ENCODE measurements at places on chromosomes 5 and 9.
A peak's percentile ranks its signal among the peaks of the same experiment; 100 is the strongest.

GRCh38 chr5:131795228-131795627, 1.6 kb downstream of the FNIP1 start:
- DNase-seq, result no peak

GRCh38 chr9:123431581-123431980, 75.6 kb downstream of the CRB2 start:
- DNase-seq, result no peak

GRCh38 chr5:40405996-40406740, 273.5 kb upstream of the PTGER4 start:
- DNase-seq, result no peak

GRCh38 chr5:97888439-97888838, 705.4 kb upstream of the RIOK2 start:
- no peak for DNase-seq

DNA sequence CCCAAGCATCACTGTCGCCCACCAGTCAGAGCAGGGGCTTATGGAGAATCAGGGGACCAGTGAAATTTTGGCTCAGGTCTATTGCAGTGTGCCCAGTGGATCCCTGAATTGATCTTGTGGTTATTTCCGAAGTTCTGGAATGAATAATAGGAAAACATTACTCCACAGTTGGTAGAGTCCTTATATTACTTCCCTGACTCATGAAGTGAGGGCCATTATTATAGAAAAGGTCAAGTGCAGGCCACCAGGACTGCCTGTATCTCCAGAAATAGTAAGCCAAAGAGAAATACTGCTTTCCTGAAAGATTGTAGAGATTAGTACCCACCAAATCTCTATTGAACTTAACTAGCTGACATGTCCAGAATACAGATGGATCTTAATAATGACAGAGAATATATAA, 335.0 kb downstream of the NPR3 start:
- DNase-seq, result no peak

DNA sequence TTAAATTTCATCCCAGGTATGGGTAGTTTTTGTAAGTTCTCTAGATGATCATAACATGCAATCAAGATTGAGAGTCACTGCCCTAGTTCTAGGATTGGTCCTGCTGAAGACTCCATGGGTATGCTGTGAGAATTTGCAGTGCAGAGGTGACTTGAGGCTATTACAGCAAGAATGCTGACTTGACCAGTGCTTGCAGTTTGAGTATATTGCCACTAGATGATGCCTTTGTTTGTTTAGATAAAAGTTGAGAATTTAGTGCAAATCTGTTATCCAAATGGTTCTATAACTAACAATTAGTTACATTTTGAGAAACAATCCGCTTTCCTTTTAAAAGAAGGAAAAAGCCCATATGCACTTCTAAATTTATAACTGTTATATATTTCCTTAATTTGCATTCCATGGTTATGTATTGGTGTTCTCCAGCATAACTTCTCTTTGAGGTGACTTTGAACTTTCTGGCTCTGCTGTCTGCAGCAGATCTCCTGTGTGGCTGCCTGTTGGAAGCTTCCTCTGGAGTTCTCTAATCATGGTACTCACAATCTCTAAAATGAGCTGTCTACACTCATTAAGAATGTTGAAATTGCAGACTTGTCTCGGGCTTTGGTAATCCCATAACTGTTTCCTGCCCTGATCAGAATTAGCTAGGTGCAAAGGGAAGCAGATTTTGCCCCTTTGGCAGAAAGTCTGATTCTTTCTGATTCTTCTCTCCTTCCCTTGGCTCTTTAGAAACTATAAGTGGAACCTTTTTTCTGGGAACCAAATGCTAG, 24.9 kb downstream of the MELK start:
- no peak for DNase-seq

- DNase-seq, result no peak
Measured at GRCh38 chr9:84137968-84138367, 157.4 kb downstream of the RMI1 start.

- no peak for DNase-seq
Measured at GRCh38 chr9:133275105-133276000, at the start of gene ABO. ABO (minus strand) TSS chr9:133275201.

- DNase-seq, result no peak
Measured at GRCh38 chr5:14932902-14933469, 61.4 kb upstream of the ANKH start.

GRCh38 chr5:83946516-83946915, 225.9 kb upstream of the HAPLN1 start:
- no peak for DNase-seq

GRCh38 chr5:36031223-36031622, 35.5 kb downstream of the UGT3A2 start:
- DNase-seq, result no peak

GRCh38 chr9:136656183-136656738, 6.5 kb upstream of the EGFL7 start:
- no peak for DNase-seq

GRCh38 chr9:91196103-91196950, 165.4 kb downstream of the AUH start:
- DNase-seq, result no peak

DNA sequence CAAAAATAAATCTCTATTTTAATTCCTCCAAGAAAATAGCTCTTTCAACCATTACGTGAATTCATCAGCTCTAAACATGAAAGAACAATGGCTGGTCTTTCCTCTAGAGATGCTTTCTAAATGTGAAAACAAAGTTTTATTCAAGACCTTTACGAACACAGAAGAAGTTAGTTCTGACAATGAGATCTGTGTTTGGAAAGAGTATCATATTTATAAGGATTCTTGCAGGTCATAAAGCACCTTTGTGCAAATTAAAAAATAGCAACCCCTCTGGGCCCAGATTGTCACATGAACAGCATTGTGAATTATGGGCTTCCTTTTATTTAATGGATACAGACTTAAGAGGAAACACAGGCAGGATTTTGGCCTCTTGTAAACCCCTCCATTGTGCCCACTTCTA, 17.7 kb upstream of the FTMT start:
- no peak for DNase-seq

DNA sequence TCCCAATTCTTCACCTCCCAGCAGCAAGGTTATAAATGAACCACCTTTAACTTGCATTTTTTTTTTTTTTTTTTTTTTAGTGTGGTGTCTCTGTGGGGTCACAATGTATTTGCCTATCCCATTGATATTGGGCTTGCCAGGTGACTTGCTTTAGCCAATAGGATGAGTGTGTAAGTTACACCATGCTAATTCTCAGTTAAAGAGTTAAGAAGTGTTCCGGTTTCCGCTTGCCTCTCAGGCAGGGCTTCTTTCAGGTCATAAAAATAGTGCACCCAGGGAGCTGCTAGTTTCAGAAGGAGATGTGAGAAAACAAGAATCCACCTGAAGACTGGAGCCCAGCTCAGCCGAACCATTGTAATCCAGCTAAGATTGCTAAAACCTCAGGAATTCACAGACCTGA, 84.2 kb upstream of the PTPRD start:
- no peak for DNase-seq

DNA sequence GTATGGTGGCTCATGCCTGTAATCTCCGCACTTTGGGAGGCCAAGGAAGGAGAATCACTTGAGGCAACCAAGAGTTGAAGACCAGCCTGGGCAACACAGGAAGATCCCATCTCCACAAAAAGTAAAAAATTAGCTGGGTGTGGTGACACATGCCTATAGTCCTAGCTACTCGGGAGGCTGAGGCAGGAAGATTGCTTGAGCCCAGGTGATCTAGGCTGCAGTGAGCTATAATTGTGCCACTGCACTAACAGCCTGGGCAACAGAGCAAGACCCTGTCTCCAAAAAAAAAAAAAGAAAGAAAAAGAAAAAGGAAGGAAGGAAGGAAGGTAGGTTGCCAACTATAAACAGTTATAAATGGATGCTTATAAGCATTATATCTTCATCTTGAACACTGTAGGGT, 51.0 kb downstream of the RFX3 start:
- no peak for DNase-seq

DNA sequence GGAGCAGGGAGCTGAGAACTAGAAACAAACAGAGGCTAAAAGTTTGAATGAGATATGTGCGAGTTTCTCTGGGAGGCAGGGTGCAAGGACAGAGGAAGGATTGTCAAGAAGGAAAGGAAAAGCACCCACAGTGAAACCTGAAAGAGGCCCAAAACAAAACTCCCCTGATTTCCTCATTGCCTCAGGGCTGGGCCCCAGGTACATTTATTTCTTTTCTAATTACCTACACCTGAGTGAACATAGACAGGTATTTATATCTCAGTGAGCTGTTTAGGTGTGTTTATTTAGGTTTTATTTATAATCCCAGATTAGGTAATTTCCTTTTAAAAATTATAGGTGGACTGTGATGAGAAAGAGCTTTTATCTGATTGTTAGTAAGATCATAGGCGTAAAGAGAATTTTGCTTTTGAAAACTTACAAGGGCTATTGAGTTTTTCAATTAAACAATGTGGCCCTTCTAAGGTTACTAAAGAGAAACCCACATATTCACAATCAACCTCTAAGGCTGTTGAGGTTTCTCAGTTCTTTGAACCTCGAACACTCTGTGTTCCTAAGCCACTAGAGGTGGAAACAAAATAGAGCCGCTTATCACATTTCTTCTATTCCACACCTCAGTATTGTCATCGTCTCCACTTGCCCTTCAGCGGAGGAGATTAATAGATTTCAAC, 344.8 kb downstream of the ZNF608 start:
- DNase-seq, result no peak

GRCh38 chr5:117604845-117605244, 1030.2 kb upstream of the SEMA6A start:
- DNase-seq, result no peak

- no peak for DNase-seq
Measured at GRCh38 chr5:69450116-69450515, 35.2 kb downstream of the MARVELD2 start.

GRCh38 chr5:154249826-154250225, 59.3 kb downstream of the GALNT10 start:
- no peak for DNase-seq

- peak; percentile 17 for DNase-seq
Measured at GRCh38 chr9:5629312-5630080, 589 bp downstream of the RIC1 start.

DNA sequence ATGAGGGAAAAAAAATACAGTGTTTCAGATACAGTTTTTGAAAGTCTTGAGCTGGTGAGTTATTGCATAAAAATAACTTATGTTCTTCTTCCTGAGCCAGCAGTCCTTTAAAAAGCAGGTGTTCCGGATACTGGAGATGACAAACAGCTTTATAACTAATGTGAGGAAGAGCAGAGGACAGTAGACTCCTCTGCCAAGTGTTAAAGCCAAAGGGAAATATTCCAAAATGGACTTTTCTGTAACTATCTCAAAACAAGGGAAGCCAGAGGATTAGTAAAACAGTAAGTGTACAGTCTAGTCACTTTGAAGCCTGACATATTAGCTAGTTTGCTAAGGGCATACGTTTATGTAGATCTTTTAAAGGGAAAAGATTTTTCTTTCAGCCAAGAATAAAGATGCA, 11.0 kb upstream of the SNCAIP start:
- DNase-seq, result no peak

GRCh38 chr9:131721076-131721475, 18.8 kb downstream of the RAPGEF1 start:
- no peak for DNase-seq

DNA sequence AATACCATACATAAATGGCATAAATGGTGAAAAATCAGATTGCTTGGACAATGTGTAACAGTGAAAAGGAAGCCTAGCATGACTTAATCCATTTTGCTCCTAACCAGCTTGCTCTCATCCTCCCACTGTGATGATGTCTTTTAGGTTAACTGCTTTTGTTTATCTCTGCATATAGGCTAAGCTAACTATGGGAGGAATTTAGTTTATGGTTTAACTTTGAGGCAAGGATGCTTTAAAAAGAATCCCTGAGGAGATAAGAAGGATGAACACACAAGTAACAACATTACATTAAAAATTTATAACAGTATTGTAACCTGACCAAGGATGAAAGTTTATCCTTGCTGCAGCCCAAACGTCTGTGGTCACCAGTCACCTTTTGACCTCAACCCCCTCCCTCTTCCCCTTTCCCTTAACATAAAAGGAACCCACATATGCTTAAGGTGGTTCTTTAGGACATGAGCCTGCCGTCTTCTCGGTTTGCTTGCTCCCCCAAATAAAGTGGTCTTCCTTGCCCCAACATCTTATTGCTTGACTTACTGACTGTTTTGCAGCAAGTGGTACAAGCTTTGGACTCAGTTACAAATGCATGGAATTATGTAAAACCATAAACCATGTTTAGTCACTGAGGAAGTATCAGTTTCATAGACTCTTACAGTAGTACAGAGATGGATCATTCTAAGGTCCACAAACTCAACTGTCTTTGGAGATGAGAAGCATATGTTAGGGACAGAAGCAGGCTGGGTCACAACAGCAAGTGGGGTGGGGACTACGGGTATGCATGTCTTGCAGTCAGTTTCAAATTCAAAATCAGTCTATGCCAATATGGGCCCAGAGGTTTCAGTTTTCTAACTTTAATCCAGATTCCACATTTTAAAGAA, 31.3 kb downstream of the AGXT2 start:
- no peak for DNase-seq

- DNase-seq, result no peak
Measured at GRCh38 chr5:39452846-39453245, 28.1 kb upstream of the DAB2 start.

DNA sequence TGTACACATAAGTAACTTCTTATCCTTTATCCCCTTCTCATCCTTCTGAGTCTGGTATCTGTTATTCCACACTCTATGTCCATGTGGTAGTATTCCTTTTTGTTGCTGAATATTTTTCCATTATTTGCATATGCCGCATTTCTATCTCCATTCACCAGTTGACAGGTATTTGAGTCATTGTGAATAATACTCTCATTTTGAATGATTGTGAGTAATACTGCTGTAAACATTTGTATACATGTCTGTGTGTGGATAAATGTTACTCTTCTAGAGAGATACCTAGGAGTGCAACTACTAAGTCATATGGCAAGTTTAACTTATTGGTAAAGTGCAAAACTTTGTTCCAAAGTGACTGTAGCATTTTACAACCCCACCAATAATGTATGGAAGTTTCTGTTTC, 15.6 kb downstream of the RIC1 start:
- DNase-seq, result no peak

GRCh38 chr5:27171761-27172261, 133.4 kb upstream of the CDH9 start:
- no peak for DNase-seq

GRCh38 chr5:135825373-135826220, 8.9 kb upstream of the SLC25A48 start:
- no peak for DNase-seq

DNA sequence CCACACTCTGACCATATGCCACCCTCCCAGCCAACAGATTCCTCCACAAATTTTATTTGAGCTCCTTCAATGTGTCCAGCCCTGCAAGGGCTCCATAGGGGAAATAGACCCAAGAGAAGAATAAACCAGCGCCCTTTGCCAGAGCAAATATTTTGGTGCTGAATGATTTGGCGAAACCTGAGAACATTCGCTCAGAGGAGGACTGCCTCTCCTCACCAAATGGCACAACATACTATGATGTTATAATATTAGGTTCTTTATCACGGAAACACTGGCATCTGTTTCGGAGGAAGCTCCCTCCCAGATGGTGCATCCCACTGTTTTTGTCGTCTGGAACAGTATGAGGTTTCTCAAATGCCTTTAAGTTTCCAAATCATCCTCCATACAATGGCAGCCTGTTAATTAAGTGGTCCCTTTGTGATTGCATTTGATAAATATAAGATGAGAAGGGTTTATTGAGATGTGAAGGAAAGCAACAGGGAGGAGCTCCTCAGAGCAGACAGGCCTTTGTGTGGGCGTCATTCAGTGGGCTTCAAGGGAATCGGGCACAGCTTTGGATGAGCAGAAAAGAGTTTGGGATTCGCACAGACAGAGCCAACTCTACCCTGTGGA, 139.1 kb upstream of the ADRA1B start:
- DNase-seq, result no peak
